Naive thymus-derived CD8-positive, alpha-beta T cell (primary cell): ENCODE measurements at places on chromosomes 16 and 17.

DNA sequence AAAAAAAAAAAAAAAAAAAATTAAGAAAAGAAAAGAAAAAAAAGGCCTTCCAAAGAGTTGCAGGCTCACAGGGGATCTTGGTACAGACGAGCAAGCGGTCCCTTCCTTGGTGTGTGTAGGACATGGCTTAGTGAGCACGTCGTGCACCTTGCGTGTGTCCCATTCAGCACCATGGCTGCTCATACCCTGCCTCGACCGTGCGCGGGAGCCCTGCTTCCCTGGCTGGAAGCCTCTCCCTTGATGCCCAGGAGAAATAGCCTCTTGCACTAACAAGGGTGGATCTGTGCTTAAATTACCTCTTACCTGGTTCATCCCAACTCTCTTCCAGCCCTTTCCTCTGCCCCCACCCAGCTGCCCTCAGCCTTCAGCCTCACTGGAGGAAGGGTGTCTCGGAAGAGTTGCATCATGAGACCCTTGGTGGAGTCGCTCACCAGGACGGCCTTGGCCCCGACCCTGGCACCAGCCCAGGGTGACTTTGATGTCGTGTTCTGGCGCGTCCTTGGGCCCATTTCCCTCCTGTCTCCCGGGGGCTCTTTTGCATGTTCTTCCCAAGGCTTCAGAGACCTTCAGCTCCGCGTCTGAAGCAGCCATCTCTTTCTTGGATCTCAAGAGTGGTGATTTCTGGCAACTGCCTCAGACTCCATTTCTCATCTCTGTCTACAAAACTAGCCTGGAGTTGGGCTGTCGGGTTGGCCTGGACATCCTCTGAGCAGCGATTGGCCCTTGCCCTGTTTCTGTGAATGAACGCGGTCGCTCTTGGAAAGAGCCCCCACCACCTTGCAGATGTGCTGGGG is 127.2 kb downstream of the CMIP start:
- no peak for DNase-seq

GRCh38 chr17:7167832-7168231 is 11.3 kb downstream of the ASGR1 start:
- no peak for DNase-seq

DNA sequence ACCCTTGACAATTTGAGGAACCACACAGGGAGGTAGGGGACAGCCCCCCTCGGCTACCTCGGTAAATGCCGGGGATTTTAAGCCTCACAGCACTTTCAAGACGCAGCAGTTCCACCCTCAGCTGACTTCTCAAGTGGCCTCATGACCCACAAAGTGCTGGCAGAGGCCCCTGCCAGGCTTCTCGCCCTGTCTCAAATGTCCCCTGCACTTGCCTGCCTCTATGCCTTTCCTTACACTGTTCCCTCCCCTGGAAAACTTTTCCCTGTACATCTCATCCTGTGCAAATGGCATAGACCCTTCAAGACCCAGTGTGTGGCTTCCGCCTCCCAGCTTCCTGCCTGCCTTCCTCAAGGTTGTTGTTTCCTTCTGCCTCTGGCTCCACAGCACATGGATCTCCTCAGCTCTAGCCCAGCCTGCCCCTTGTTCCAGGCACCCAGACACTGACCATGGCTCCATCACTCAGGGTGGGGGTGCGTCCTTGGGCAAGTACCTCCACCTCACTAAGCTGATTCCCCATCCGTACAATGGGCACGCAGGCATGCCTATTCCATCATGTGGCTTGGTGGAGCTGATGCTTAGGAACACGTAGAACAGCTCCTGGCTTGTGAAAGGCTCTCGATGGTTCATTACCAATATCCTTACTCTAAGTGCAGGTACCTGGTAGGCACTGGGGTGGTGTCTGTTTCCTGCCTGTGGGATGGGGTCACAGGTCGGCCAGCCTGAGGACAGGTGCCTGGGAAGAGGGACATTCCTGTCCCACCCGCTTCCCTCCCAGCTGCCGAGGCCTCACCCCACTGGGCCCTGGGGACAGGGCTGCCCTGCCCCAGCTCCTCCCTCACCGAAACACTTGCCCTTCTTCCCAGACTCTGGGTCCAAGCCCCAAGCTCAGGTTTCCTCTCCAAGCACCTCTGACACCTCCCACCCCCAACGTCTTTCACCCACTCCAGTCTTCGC is 24.0 kb downstream of the MMP15 start:
- DNase-seq, result no peak

DNA sequence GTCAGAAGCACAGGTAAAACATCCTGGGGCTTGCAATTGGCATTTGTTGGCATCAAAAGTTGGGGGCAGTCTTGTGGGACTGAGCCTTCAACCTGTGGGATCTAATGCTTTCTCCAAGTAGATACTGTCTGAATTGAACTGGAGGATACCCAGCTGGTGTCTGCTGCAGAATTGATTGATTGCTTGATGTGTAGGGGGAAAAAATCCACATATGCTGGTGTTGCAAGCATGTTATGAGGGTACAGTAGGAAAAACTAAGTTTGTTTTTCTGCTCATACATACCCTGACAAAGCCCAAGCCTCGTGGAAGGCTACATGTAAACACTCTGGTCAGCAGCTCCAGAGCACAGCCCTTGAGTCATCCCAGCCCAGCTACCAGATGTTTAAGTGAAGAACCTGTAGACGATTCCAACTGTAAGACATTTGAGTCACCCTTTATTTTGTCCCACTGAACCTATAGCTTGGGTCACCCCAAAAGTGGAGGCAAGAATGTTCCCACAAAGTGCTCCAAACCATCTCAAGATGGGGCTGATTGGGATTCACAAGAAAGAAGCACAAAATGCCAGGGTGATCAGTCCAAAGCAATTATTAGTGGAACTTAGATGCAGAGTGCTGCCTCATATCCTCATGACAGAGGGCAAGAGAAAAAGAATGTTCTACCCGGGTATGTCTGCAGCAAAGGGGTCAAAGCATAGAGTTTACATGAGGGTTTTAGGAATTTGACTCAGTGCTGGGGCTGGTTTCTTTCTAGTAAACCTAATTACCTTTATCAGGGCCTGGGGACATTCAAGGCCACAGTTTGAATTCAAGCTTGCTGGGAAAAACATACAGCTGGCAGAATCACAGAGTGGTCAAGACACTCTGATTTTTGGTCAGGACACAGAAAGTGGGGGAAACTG is 9.6 kb upstream of the APPBP2 start:
- DNase-seq, result no peak

- no peak for DNase-seq
Measured at GRCh38 chr16:75921281-75921680, 195.0 kb upstream of the CPHXL start.

- DNase-seq, result no peak
Measured at GRCh38 chr17:42291129-42291528, 2.8 kb downstream of the STAT5A start.

DNA sequence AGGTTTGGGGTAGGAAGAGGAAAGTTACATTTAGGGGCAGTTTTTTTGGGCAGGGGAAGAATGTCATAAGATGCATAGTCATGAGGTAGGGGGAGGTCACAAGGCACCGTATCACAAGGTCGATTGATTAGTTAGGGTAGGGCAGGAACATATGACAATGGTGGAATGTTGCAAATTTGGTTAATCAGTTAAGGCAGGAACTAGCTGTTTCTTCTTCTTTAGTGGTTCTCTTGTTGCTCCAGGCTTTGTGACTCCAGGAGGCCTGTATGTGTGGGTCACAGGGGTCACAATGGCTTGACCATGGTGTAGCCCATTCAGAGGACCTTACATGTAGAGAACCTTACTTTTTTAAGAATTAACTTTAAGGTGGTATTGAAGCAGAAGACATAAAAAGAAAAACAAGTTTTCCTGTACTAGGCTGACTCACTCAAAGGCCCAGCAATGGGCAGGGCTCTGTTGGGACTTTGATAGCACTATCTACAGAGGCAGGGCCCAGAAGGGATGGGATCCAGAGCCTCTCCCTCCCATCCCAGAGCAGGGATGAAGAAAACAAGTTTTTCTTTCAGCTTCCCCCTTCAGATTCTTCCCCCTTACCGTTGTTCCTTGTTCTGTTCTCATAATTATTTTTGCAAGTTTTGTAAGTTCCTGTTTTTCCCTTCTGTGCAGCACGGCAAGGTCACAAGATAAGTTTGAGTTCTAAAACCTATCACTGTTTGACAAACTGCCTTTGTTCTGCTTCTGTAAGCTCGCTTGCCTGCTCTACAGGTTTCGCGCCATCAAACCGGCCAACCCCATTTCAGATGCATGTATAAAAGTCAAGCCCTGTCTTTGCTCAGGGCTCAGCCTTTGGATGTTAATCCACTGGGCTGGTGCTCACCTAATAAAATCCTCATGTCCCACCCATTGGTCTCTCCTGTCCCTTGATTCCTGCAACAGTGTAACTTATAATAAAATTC is 45.8 kb upstream of the ATF7IP2 start:
- no peak for DNase-seq

GRCh38 chr16:19542138-19542821 is 13.2 kb upstream of the VPS35L start:
- DNase-seq, result no peak

DNA sequence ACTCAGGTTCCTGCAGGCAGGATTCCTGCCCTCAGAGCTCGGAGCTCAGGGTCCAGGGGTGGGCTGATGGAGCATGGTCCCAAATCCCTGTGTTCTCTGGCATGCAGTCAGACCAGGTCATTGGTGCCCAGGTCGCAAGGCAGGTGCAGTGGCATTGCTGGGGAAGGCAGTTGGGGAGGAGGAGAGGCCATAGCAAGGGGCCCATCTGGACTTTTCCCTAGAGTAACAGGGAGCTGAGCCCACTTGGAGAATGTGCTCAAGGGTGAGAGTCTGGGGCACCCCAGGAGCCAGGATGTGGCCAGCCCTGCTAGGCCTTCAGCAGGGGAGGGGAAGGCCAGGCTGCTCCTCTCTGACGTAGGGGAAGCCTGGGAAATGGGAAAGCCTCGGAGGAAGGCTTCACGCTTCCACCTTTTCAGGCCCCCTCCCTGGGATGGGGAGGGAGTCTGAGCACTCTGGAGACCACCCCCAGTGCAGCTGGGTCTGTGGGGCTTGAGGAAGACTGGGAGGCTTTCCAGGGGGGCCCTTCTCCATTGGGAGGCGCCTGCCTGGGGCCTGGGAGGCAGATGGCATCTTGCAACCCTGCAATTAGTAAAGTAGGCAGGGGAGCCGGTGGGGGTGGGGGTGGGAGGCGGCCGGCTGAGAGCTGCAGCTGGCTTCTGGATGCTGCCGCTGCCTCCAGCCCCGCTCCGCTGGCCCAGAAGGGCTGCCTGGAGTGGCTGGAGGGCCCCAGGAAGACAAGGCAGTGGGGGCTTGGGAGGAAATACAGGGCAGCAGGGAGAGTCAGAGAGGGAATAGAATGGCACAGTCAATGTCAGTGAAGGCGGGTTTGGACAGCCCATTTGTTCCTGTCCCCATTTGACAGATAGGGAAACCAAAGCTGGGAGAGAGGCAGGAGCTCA is 21.1 kb upstream of the DOK4 start:
- no peak for DNase-seq

DNA sequence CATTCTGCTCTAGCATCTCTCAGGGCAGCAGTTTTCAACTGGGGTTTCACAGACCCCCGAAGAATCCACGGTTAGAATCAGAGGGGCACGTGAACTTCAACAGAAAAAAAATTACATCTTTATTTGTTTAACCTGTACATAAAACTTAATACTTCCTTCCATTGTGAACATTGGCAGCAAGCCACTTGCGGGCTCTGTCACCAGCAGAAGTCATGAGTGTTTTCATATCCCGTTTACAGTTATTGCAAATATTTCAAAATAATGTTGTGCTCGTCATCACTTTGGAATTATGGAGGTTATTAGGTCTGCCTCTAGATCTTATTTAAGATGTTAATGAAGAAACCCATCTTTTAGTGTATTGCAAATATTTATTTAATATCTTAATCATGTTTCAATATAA is 109.8 kb downstream of the SDR42E1 start:
- DNase-seq, result no peak

- DNase-seq, result no peak
Measured at GRCh38 chr16:23975293-23975692, 139.5 kb downstream of the PRKCB start.

- peak; percentile 34 for DNase-seq
Measured at GRCh38 chr17:17890773-17891759, 54.3 kb upstream of the SREBF1 start.

DNA sequence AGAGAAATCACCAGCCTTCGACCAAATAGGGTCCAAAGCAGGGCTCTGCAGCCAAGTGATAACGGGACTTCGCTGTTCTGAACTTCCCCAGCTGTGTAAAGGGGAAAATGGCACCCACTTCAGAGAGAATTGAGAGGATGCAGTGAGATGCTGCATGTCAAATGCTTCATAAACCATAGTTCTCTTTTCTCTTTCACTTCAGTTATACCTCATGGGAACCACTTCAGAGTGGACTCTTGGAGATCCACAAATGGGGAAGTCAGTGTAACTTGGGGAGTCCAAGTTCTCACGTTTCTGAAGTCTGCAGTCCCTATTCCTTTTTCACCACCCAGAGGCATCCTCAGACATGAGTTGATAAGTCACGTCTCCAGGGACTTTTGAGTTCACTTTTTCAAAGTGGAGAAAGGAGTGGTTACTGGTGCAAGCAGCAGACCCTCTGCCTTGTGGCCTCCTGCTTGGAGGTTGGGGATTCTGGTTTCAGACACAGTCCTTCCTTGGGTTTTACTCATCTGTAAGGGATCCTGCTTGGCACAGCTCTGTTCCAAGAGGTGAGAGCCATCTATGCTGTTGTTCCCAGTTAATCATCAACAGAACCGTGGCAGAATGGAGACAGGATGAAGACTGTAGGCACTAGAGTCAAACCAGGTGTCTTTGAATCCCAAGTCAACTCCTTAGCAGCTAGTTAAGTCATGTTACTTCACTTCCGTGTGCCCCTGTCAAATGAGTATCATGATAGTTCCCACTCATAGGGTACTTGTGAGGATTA is 123.4 kb upstream of the NOL11 start:
- no peak for DNase-seq

GRCh38 chr17:15456496-15456895 is 10.9 kb downstream of the CDRT4 start:
- no peak for DNase-seq

- no peak for DNase-seq
Measured at GRCh38 chr16:88793251-88793954, 8.4 kb upstream of the PIEZO1 start.

- DNase-seq, result no peak
Measured at GRCh38 chr17:47707056-47707804, 13.3 kb downstream of the TBKBP1 start.

DNA sequence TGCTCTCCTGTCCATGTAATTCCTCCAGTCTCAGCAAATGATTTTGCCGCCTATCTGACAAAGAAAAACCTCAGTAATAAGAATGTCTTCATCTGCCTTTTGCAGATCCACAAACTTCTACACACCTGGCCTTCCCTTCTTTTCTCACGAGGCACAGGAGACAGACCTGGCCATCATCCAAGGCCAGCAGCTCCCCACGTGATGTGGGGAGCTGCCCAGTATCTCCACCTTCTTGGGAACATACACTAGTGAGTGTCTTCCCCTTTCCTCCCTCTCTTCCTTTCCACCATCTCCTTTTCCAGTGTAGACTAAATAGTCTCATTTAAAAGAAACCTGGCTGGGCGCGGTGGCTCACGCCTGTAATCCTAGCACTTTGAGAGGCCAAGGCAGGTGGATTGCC is 274.4 kb downstream of the CEP112 start:
- DNase-seq, result no peak

DNA sequence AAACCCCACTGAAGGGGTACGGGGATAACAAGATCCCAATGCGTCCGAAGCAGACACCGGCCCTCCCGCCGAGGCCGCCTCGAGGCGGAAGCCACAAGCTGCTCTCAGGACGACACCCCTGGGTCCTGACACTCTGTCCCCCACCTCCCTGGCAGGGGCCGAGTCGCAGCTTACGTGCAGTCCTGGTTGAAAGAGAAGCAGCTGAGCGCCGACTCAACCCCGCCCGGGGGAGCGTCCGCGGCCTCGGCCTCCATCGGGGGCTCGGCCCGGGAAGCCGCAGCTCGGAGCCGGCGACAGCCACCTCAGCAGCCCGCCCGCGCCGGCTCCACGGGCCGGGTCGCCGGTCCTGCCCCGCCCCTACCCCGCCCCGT is at the start of gene WIPI1:
TSS of gene WIPI1 (minus strand) at position 329 of the 371 bp plus-strand sequence. CDS start at position 254, 75 bp downstream.
- DNase-seq, result no peak

GRCh38 chr16:261031-261691 is 14.6 kb downstream of the RGS11 start:
- no peak for DNase-seq
